ENCODE measurements at places on chromosomes 11 and 22.

DNA sequence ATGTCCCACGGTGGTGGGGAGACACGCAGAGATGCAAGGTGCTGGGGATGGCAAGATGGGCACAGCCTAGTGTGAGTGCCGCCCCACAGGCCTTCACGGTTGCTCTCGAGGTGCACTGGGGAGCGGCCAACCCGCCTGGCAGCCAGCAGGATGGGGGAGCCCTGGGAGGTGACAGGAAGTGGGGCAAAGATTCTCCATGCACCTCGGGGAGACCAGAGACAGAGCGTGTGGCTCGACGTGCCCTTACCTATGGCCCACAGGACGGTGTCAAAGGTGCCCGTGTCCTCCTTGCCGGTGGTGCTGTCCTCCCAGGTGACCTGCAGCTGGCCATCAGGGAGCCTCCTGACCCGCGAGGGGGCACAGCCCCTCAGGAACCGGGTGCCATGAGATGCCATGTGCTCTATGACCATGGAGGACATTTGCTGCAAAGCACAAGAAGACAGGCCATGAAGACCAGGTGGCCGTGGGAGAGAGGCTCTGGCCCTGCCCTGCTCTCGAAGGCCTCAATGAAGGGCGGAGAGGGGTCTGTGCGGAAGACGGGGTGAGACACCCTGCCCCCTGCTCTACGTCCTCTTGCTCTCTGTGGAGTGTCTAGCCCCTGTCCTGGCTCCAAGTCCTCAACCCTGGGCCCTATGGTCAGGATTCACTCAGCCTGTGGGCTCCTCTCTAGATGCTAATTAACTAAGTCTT, 40.6 kb upstream of the GNB1L start:
- no peak for DNase-seq

DNA sequence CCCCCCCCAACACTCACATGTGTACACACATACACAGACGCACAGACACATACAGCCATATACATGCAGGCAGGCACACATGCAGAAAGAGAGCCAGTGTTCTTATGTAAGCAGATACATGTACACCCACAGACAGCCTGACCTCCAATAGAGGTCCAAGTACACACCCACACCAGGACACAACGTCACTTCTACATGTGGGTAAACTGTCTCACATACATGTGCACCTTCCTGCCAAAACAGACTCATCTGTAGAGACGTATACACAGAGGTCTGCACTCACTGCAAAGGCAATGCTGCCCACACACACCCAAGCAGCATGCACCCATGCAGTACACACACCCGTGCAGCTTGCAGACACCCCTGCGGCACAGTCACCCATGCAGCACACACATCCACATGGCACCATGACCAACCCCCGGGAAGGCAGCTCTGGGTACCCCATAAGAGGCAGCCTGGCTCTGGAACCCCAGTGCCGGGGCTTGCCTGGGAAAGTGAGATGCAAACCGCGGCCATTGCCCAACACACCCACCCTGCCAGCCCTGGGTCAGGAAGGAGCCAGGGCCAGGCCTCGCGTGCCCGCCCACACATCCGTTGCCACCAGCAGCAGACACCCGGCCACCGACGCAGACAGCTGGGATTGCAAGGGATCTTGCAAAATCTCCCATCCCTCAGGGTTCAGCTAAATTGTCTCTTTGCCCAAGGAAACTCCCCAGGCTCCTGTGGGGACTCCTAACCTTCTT, 10.1 kb downstream of the CASTOR1 start:
- no peak for DNase-seq

DNA sequence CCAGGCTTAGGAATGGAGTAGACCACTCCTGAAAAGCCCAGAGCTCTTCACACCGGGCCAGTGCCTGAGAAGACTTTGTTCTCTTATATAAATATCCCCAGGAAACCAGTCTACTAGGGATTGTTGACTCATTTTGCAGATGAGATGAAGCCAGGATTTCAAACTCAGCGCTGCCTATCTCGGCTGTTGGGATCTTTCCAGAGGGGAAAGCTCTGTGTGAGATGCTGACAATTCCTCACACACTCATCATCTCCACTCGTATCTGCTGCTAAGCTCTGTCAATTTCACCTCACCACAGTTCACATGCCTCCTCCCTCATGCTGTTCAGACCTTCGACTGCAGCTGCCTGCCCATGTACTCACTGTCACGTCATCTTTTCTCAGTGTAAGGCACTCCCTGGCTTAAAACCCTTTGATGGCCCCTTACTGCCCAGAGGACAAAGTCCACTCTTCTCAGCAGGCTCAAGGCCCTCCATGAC, 12.5 kb downstream of the USH1C start:
- no peak for DNase-seq

GRCh38 chr11:111349191-111349695, 29.8 kb downstream of the POU2AF1 start:
- no peak for DNase-seq

- DNase-seq, result no peak
Observed at GRCh38 chr11:74755395-74755995, 6.8 kb downstream of the RNF169 start.
